ENCODE measurements at places on chromosomes 4 and X. TPM values are rescaled to one million over a fixed set of nuclear protein-coding genes. Genes with fewer than 3 reads are reported as not detected.

DNA sequence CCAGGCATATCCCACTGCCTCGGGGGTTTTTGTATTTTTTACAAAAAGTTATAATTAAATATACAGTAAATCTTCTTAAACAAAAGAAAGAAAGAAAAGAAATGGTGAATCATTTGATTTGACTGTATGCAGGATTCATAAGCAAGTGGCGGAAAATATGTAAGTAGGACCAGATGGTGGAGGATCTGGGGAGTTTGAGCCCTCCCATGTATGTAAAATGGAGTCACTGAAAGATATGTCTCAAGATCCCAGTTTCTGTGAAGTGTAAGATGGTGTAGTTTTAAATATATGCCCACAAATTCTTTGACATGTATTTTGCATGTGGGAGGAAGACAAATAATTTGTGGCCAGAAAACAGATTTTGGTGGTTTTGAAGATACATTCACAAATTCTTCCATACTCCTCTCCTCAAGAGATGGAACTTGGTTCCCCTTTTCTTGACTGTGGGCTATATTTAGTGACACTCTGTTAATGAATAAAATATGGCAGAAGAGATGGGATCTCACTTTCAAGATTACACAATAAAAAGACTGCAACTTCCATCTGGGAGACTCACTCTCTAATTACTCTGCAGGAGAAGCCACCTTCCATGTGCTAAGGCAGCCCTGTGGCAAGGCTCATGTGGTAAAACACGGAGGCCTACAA, 133.6 kb upstream of the S100G start:
- H3K36me3 ChIP-seq: no peaks in the 10 kb centered on the region
- no peak overlapping the region for H3K27ac ChIP-seq
- H3K27me3 ChIP-seq: no peaks in the 10 kb centered on the region
- no peaks in the 10 kb centered on the region for H3K4me1 ChIP-seq
- no peak for DNase-seq

DNA sequence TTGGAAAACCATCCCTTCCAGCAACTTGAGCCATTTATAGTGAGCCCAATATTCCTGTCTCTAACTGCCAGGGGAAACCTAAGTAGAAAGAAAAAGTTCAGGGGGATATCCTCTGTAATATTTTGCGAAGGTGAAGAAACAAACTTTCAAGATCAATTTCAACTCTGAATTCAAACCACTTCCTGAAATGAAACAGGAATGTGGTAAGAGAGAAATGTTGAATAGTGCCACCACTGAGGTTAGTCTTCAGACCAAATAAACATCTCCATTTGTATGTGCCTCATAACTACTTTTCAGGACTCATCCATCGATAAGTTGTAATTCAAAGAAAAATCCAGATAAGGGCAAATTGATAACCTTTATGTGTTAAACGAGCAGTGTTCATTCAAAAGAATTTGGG, 128.7 kb downstream of the GABRB1 start:
- no peak for DNase-seq
- no peaks in the 10 kb centered on the region for H3K27me3 ChIP-seq
- H3K4me3 ChIP-seq: no peak overlapping the region
- H3K27ac ChIP-seq: no peak overlapping the region

GRCh38 chrX:71111921-71112431, 599 bp upstream of the IL2RG start:
- H3K4me3 ChIP-seq: no peak overlapping the region
- H3K27ac ChIP-seq: no peak overlapping the region
- H3K36me3 ChIP-seq: no peaks in the 10 kb centered on the region
- no peak for DNase-seq
- H3K27me3 ChIP-seq: no peaks in the 10 kb centered on the region

PNMA6E gene
- not detected for total RNA-seq

- H3K4me3 ChIP-seq: no peak overlapping the region
- H3K27me3 ChIP-seq: no peaks in the 10 kb centered on the region
- H3K27ac ChIP-seq: no peak overlapping the region
- no peaks in the 10 kb centered on the region for H3K4me1 ChIP-seq
These were observed 14.2 kb downstream of the RNF175 start for GRCh38 chr4:153745651-153746050.

DNA sequence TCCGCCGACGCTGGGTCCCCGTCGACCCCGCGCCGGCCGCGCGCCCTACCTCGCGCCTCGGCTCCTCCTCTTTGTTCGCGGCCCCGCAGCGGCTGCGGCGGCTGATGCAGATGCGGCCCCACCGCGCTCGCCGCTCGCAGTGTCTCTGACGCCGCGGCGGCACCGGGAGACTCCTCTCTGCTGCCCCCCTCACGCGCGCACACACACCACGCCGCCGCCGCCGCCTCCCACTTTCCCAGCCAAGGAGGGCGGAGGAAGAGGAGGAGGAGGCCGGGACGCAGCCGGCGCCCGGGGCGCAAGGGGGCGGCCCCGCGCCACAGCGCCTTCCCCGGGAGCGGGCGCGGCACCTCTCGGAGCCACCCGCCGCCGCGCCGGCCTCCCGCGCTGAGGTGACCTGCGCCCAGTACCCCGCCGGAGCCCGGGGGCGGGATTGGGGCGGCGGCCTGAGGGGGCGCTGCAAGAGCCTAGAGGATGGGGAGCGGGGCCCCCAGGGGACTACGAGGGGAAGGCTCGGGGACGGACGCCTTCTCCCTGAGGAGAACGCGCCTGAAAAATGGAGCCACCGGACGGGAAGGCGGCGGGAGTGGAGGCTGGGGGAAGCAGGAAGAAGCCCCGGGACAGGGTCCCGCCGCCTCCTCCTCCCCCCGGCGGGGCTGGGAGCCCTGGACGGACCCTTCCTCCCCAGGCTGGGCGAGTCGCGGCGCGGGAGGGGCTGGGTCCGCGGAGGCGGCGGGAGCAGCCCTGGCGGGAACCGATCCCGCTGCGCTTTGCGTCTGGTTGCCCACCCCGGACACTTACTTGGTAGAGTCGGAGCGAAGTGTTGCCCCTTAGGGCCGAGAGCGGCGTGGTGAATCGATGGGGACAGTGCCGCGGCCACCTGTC, at the start of gene SH3RF1:
SH3RF1 (minus strand) TSS at position 147 of the 882 bp plus-strand sequence. CDS start 1,744 bp downstream, outside the sequence.
- peak within 1 kb of the TSS; percentile 88 for H3K27ac ChIP-seq
- no peaks in the 10 kb centered on the region for H3K27me3 ChIP-seq
- H3K4me3 ChIP-seq: peak within 1 kb of the TSS; percentile 75
- peaks cover 51% of the 10 kb centered on the region for H3K4me1 ChIP-seq

NIPAL1 gene
- 7.0 TPM for total RNA-seq

DNA sequence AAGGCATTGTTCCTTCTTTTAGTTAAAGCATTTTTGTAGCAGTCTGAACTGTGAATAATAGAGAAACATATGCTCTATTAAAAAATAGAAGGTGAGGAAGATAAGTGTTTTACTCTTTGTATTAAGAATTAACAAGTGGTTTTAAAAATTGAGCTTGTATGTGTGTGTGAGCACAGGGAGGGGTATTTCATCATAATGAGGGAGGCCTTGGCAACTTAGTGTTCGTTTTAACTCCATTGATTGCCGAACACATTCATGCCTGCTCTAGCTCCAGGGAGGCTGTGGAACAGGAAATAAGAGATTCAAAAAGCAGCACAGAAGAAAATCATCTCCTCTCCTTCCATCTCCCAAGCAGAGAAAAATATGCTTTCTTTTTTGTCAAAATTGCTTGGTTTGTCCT, 14.8 kb downstream of the SHROOM3 start:
- H3K4me1 ChIP-seq: no peaks in the 10 kb centered on the region
- H3K4me3 ChIP-seq: no peak overlapping the region
- H3K27ac ChIP-seq: no peak overlapping the region
- H3K36me3 ChIP-seq: no peaks in the 10 kb centered on the region
- no peak for DNase-seq

- H3K4me3 ChIP-seq: no peak overlapping the region
- H3K36me3 ChIP-seq: no peaks in the 10 kb centered on the region
- H3K4me1 ChIP-seq: no peaks in the 10 kb centered on the region
- no peak for DNase-seq
- no peaks in the 10 kb centered on the region for H3K27me3 ChIP-seq
These were observed 494.6 kb upstream of the ATOH1 start for GRCh38 chr4:93334003-93334402.

- no peak overlapping the region for H3K4me3 ChIP-seq
- H3K36me3 ChIP-seq: no peaks in the 10 kb centered on the region
- no peak overlapping the region for H3K27ac ChIP-seq
- no peaks in the 10 kb centered on the region for H3K27me3 ChIP-seq
- no peak for DNase-seq
These were observed 152.7 kb downstream of the FSTL5 start for GRCh38 chr4:162011089-162011488.

PDGFRA gene
- total RNA-seq: 0.25 TPM

DUSP21 gene
- not detected for total RNA-seq

DNA sequence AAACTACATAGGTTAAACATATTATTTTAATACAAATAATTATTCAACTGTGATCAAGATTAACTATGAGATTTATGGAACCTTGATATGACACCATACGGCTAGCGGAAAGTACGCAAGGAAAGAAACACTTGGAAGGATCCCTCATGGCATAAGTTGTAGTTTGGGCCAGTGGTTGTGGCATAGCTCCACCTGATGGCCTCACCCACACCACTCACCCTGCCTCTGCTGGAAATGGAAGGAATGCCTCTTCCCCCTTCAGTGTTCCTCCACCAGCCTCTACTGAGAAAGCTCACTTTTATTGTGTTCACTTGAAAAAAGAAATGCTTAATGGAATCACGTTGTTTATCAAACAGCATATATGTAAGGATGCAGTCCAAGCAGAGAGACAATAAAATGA, 86.4 kb downstream of the BMP15 start:
- H3K36me3 ChIP-seq: no peaks in the 10 kb centered on the region
- H3K27me3 ChIP-seq: no peaks in the 10 kb centered on the region
- H3K27ac ChIP-seq: no peak overlapping the region
- H3K4me3 ChIP-seq: no peak overlapping the region
- DNase-seq: no peak
- no peaks in the 10 kb centered on the region for H3K4me1 ChIP-seq

DNA sequence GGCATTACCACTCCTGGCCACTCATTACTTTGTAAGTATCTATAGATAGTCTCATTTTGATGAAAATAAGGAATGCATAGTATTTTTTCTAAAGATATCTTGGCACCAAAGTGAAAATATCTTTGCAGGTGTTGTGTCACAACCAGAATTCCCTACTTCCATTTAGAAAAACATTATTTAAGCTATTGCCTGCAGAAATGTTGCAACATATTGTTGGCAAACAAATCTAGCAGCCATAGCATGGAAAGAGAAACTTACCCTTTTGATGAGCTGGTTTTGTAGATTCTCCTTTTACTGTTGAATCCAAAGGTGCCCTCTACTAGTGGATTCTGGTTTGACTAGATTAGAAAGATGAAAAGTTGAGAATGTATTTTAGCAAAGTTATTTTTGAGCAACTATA, 138.8 kb downstream of the AREG start:
- no peaks in the 10 kb centered on the region for H3K27me3 ChIP-seq
- no peak overlapping the region for H3K4me3 ChIP-seq
- DNase-seq: no peak
- H3K4me1 ChIP-seq: peaks cover 15% of the 10 kb centered on the region

GRCh38 chrX:75051047-75051446, 105.0 kb downstream of the ABCB7 start:
- H3K27ac ChIP-seq: no peak overlapping the region
- no peak overlapping the region for H3K4me3 ChIP-seq
- no peaks in the 10 kb centered on the region for H3K27me3 ChIP-seq
- DNase-seq: no peak
- H3K36me3 ChIP-seq: no peaks in the 10 kb centered on the region
- no peaks in the 10 kb centered on the region for H3K4me1 ChIP-seq

GRCh38 chr4:111136438-111136837, 513.6 kb upstream of the PITX2 start:
- H3K4me3 ChIP-seq: no peak overlapping the region
- no peaks in the 10 kb centered on the region for H3K36me3 ChIP-seq
- H3K4me1 ChIP-seq: no peaks in the 10 kb centered on the region
- no peak overlapping the region for H3K27ac ChIP-seq
- H3K27me3 ChIP-seq: no peaks in the 10 kb centered on the region
- DNase-seq: peak; percentile 31

Measured in HCT116 (cell line).